Stimulated activated CD4-positive, alpha-beta T cell treated with anti-CD3 and anti-CD28 coated beads, Interleukin-15, amount 100 ng/mL, for 24 hours (primary cell): ENCODE measurements at places on chromosomes 5 and 9.

- no peak for DNase-seq
These were observed 344.9 kb downstream of the ARL15 start for GRCh38 chr5:53965459-53965858.

DNA sequence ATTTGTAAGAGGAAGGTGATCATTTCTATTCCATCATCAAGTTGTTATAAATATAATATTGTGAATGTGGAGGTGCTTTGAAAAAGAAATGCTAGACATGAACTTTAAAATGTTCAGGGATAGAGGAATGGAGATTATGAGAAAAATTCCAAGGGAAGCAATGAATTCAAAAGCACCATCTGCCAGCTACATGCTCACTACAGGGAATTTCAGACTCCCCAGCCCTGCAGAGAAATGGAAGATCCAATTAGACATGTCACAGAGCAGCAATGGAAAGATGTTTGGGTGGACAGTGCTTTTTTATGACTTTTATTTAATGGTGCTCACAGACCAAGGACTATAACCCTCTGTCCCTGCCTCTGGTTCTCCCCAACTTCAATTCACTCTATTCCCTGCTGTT, 209.7 kb downstream of the ESM1 start:
- no peak for DNase-seq

DNA sequence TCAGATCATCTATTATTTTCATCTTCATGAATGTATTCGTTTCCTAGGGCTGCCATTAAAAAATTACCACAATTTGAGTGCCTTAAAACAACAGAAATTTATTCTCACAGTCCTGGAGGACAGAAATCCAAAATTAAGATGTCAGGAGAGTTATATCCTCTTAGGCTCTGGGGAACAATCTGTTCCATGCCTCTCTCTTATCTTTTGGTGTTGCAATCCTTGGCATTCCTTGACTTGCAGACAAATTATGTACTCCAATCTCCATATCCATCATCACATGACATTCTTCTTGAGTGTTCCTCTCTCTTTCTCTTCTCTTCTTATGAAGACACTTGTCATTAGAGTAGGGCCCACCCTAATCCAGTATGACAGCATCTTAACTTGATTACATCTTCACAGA, 339.4 kb downstream of the EFNA5 start:
- DNase-seq: no peak

GRCh38 chr9:13942695-13943094, 371.2 kb downstream of the NFIB start:
- DNase-seq: peak; percentile 12

DNA sequence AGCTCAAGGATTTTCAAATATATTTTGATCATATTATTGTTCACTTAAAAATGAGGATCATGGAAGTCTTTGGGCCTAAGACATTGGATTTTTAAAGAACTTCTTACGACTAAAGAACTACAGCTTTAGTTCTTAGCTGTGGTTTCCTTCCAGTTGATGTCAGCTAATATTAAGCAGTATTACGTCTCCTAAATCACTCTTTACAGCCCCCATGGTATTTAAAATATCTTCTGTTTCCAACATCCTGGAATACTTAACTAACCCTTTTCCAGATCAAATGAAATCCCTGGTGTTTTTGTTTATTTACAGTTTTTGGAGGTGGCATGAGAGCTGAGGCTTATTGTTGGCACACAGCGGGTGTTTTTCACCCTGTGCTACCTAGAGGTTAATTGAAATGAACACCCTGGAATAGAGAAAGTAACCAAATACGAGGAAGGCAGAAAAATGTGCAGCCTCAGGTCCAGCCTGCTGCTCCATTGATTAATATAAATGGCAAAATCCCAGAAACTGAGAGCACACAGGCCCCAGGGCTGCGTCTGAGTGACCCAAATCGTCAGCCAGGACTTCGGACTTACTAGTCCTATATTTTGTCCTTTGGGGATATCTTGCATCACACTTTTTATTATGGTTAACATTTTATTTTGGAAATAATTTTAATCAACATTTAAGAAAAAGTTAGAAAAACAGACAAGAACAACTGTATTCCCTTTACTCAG, 52.3 kb upstream of the ICE1 start:
- no peak for DNase-seq
